ENCODE measurements at places on chromosomes 12 and 14.

GRCh38 chr14:89455412-89455811 is 38.4 kb upstream of the FOXN3 start:
- no peak for DNase-seq

DNA sequence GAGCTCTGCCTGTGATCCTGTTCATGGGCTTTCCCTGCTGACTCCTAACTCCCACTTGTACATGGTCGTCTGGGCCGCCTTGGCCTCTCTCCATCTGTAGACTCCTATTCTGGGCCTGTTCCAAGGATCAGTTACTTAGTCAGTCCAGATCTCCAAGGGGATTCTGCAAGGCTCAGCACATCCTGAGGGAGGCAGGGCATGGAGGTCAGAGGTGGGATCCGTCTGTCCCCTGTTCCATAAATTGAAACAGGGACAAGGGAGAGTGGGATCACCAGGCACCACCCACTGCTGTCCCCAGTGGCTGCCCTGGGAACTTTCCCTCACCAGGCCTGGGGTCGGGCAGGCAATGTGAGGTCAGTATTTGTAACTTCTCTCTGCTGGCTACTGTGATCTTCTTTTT is 43.5 kb downstream of the KCTD10 start:
- DNase-seq: no peak

DNA sequence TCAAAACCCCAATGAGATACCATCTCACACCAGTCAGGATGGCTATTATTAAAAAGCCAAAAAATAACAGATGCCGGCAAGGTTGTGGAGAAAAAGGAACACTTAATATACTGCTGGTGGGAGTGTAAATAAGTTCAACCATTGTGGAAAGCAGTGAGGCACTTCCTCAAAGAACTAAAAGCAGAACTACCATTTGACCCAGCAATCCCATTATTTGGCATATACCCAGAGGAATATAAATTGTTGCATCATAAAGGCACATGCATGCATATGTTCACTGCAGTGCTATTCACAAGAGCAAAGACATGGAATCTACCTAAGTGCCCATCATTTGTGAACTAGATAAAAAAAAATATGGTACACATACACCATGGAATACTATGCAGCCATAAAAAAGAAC is 59.9 kb downstream of the MGST1 start:
- DNase-seq: no peak

- DNase-seq: peak; percentile 37
Measured at GRCh38 chr14:56491299-56492285, 88.0 kb upstream of the TMEM260 start.
